ENCODE measurements at places on chromosomes 13 and 19.

GRCh38 chr19:44731081-44731480 lies 17.4 kb upstream of the BCL3 start:
- DNase-seq, result no peak

- no peak for DNase-seq
Observed at GRCh38 chr19:55092423-55093318, 17.0 kb downstream of the EPS8L1 start.

DNA sequence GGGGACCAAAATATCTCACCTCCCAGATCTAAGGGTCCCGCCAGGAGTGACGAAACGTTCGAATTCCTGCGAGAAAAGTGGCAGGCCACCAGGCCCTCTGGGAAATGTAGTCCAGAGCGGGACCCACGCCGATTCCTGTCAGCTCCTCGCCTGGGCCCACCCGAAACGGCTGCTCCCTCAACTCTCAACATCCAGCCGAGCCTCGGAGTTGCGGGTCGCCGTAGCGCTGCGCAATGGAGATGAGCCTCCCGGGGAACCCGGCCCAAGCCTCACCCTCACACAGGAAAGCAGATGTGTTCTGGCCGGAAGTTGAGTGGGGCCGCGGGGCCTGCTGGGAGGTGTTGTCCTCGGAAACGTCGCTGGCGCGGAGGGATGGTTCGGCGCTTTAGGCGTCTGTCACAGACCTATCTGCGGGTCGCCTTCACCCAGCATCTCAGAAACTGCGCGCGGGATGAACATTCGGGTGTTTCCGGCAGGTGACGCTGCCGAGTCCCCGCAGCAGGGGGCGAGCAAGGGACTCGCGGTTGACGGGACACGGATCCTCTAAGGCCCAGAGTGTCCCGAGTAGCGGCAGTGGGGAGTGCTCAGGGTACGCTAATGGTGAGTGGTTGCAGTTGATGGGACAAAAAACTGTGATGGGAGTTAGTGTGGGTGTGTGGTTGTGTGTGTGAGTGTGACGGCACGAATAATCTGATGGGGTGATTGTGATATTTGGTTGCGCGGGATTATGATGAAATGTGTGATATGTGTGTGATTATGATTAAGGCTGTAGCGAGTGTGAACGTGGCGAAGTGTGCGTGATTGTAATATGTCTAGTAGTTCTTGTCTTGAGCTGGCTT lies at the start of the genes ZNF568 and ZNF829:
ZNF568 (plus strand) TSS at position 341 of the 839 bp plus-strand sequence. CDS start 6,439 bp downstream, outside the sequence.
ZNF829 (minus strand) TSS at position 300 of the 839 bp plus-strand sequence. CDS start 1,124 bp downstream, outside the sequence.
- peak; percentile 94 for DNase-seq

DNA sequence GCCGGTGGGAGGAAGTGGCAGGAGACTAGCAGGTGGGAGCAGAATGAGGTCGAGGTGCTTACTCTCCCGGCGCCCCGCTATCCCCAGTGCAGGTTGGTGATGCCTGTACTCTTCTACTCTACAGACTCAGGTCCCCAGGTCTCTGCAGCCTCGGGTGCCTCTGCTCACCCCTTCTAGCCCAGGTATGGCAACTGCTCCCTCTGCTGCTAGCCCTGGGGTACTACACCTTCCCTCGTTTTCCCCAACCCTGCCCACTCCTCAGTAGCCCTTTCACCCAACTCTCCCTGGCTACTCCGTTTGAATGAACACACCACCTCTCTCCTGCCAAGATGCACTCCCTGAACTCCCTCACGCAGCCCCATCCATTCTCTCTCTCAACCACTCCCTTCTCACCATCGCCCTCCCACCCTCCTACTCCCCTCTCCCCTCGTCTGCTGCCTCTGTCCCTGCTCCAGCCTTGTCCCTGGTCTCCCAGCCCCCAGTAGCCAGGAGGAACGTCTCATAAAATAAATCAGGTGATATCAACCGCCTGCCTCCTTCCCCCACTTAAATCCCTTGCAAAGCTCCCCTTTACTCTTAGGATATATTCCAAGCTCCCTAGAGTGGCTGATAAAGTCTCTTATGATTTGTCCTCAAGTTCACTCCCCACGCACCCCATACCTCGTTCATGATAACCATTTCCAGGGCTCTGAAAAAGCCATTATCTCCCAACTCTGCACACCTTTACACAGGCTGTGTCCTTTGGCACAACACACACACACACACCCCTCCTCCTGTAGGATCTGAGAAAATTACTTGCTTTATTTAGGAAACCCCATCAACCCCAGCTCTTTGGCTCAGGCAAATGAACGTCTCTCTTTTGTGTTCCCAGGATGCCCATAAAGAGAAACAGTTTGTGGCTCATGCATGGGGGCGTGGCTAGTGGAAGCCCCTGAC lies 8.2 kb upstream of the MEIS3 start:
- DNase-seq, result peak; percentile 82

DNA sequence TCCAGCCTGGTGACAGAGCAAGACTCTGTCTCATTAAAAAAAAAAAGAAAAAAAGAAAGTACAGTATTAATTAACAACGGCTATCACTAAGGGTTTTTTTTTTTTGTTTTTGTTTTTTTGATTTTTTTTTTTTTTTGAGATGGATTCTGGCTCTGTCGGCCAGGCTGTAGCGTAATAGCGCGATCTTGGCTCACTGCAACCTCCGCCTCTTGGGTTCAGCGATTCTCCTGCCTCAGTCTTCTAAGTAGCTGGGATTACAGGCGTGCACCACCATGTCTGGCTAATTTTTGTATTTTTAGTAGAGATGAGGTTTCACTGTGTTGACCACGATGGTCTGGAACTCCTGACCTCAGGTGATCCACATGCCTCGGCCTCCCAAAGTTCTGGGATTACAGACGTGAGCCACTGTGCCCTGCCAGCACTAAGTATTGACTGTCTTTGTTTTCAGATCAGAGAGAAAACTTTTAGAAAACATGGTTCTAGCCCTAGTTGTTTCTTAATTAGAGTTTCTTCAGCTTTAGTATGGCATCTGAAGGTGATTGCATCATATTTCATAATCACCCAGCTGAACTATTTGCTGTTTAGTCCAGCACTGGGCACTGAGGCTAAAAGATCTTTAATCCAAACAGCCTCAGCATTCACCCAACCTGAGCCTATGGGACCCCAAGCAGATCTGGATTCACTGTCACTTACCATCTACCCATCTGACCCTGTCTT lies 2.7 kb upstream of the GATAD2A start:
- DNase-seq, result no peak

GRCh38 chr13:77749344-77749880 lies 51.9 kb downstream of the SLAIN1 start:
- DNase-seq, result peak; percentile 17

GRCh38 chr13:113654175-113654560 lies 3.8 kb downstream of the ATP4B start:
- no peak for DNase-seq

- peak; percentile 32 for DNase-seq
Observed at GRCh38 chr13:49214917-49215376, 5.2 kb upstream of the MLNR start.

DNA sequence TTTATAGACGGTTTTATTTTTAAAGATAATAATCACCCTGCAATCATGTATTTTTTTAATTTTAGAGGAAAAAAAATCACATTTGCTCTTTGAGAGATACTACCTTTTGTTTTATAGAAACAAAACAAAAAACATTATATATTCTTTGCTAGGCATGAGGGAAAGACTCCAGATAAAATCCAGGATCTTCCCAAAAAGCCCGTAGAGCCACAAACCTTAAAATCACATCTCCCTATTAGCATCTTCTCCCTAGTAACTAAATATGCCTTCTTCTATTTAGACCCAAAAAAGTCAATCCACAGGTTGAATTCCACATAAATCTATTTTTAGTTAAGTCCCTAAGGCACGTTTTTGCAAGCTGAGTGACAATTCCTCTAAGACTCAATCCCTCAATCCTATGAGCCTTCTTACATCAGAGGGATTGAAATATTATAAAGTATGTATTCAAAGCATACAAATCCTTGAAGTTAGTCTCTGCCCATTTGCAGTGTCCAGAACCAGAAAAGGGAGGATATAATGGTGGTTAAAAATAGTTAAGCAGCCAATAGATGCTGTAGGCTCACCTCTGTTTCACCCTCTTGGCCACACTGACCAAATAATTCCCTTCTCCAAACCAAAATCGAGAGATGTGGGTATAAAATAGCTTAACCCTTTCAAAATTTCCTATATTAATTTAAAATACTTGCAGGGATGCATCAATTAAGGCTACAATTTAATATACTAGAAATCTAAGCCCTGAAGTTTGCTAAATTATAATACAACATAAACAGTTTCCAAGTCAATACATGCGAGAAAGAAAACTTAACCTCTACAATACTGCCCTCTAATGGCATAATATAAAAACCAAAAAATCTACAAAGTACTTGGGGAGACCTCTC lies 64.0 kb downstream of the SERP2 start:
- DNase-seq, result peak; percentile 54

Data from NCI-H2171 treated with DMSO at 0.1 percent for 48 hours (cell line).